ENCODE measurements at places on chromosomes 1 and 21.

DNA sequence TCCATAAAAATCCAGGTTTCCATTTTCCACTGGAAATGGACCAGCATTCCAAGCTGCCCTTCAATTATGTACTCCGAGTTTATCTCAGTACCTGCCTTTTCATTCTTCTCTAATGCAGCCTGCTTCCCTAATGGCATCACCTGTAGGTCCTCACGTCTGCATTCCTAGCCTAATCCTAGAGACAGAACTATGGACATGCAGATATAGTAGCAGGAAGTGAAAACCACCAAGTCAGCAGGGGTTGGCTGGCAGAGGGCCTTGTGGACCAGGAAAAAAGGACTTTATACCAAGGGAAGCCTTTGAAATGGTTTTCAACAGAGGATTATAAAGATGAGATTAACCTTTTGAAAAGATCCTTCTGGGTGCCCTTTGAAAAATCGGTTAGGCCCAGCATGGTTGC, 135.7 kb upstream of the L1TD1 start:
- H3K4me3 ChIP-seq, result no peak overlapping the region
- H3K4me1 ChIP-seq, result no peaks in the 10 kb centered on the region
- H3K36me3 ChIP-seq, result no peaks in the 10 kb centered on the region
- no peak for DNase-seq
- H3K27ac ChIP-seq, result no peak overlapping the region

DNA sequence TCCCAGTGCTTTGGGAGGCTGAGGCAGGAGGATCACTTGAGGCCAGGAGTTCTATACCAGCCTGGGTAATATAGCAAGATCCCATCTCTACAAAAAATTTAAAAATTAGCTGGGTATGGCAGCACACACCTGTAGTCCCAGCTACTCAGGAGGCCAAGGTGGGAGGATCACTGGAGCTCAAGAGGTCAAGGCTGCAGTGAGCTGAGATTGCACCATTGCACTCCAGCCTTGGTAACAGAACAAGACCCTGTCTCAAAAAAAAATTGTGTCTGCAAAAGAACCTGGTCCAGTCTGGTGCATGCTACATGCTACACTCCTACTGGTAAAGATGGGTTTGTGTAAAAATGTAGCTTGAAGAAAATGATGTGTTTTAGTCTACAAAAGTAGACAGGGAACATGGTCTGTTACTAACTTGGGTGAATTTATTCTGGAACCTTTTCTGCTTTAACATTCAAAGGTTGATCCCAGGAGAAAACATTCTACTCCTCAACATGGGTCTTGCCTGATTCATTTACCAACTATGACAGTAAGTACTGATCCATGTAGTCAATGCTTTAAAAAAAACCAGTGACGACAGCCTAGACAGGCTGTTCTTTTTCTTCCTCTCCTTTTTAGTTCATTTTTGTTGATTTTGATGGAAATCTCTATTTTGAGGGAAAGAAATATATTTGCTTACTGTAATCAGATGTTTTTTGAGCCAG, 32.7 kb upstream of the ENAH start:
- no peak for DNase-seq
- no peak overlapping the region for H3K27ac ChIP-seq
- no peak overlapping the region for H3K4me3 ChIP-seq
- no peaks in the 10 kb centered on the region for H3K36me3 ChIP-seq

DNA sequence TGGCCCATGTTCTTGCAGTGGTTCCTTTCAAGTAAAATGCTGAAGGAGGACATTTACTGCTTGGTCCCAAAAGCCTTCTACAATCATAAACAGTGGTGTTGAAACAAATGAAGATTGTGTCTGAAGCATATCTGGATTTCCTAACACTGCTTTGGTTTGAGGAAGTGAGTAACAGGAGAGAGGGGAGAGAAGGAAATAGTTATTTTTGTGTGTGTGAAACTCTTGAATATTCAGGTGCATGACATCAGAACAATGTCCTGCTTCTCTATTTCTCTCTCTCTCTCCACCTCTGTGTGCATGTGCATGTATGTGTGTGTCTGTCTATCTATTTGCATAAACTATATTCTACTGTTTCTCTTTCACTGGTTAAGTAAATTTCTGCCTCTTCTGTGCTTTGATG, 61.4 kb upstream of the TNFSF18 start:
- no peaks in the 10 kb centered on the region for H3K27me3 ChIP-seq
- DNase-seq, result no peak
- no peak overlapping the region for H3K27ac ChIP-seq
- no peak overlapping the region for H3K4me3 ChIP-seq
- H3K36me3 ChIP-seq, result peaks cover 6% of the 10 kb centered on the region

- no peak overlapping the region for H3K27ac ChIP-seq
These were observed 869.1 kb downstream of the KCNT2 start for GRCh38 chr1:195738966-195739650.

DNA sequence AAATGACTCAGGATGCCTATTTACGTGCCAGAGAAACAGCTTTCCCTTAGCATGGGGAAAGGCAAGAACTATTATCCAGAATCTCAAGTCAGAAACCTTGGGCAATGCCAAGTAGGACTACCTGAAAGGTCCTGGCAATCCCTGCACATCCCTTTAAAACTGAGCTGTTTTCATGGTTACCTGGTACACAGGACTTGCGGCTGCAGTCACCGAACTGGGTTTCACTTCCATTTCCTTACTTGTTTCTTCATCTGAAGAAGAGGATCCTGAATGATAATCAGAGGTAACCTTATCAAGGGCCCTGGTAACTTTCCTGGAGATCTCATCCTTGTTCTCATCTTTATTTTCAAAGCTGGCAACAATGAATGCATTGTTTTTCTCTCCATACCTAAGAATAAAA, 14.3 kb downstream of the BTG3 start:
- H3K36me3 ChIP-seq, result peaks cover 57% of the 10 kb centered on the region

GRCh38 chr1:110151175-110151669, 928 bp downstream of the SLC6A17 start:
- H3K27ac ChIP-seq, result no peak overlapping the region
- no peaks in the 10 kb centered on the region for H3K36me3 ChIP-seq
- no peaks in the 10 kb centered on the region for H3K4me1 ChIP-seq
- no peak overlapping the region for H3K4me3 ChIP-seq
- no peak for DNase-seq

DNA sequence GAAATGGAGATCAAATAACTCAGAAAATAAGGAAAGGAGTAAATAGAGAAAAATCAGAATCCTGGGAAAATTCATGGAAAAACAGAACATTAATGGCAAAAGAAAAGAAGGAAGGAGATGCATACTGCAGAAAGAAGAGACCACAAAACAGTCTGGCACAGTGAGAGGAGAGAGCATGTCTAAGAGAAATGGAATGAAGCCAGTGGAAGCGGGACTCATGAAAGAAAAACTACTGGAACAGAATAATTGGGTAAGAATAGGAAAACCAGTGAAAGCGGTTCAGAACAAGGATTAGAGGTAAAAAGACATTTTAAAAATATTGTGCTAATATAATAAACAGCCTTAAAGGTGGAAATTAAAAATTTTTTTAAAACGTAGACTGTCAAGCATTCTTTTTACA, 93.6 kb upstream of the GREM2 start:
- H3K27me3 ChIP-seq, result peaks cover 2% of the 10 kb centered on the region
- no peak overlapping the region for H3K27ac ChIP-seq
- no peaks in the 10 kb centered on the region for H3K4me1 ChIP-seq
- H3K36me3 ChIP-seq, result no peaks in the 10 kb centered on the region

DNA sequence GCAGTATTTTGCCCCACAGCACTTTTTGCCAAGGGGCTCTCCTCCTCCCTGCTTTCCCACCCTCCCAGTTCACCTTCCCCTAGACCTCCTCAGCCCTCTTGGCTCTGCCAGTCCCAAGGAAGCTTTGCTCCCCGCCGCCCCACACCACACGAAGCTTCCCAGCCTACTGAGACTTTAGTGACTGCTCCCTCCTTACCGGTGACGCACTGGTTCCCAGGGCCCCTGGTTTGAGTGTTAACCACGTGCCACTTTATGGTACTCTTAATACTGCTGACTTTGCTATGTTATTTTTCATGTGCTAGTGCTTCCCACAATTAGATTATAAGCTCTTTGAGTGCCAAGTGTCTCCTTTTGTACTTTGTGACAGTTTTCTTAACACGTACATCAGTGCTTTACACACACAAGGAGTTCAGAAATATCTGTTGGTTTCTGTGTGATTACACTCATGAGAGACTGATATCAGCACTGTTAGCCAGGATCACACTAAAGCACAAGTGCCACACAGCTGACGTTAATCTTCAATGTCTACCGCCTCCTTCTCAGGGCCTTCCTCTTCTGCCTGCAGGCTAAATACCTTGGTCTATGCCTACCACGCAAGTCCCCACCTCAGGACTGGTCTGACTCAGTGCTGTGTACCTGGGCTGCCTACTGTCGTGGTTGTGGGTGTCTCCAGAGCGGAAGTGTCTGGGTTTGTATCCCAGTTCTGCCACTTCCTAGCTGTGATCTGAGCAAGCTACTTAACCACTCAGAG, 61.0 kb downstream of the DNTTIP2 start:
- H3K27ac ChIP-seq, result peak overlapping the region; percentile 79
- H3K27me3 ChIP-seq, result no peaks in the 10 kb centered on the region
- peak overlapping the region; percentile 9 for H3K4me3 ChIP-seq
- H3K36me3 ChIP-seq, result no peaks in the 10 kb centered on the region
- H3K4me1 ChIP-seq, result peaks cover 27% of the 10 kb centered on the region

GRCh38 chr1:248906753-248907661, 972 bp downstream of the PGBD2 start:
- peak overlapping the region; percentile 99 for H3K27ac ChIP-seq
- H3K27me3 ChIP-seq, result no peaks in the 10 kb centered on the region
- no peak for DNase-seq
- peaks cover 52% of the 10 kb centered on the region for H3K4me1 ChIP-seq

DNA sequence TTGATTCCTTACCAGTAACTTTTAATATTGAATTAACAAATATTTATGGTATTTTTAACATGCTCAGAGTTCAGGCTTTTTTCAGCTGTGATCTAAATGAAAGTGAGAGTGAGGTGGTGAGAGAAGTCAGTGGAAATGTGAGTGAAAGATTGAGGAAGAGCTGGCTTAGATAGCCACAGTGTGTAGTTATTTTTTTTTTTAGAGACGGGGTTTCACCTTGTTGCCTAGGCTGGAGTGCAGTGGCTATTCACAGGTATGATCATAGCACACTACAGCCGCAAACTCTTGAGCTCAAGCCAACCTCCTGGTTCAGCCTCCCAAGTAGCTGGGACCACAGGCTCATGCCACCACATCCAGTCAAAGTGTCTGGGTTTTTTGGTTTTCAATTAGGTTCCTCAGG, 10.9 kb downstream of the RNF11 start:
- no peak for DNase-seq
- peak overlapping the region; percentile 17 for H3K27ac ChIP-seq
- H3K27me3 ChIP-seq, result no peaks in the 10 kb centered on the region
- no peak overlapping the region for H3K4me3 ChIP-seq
- H3K36me3 ChIP-seq, result no peaks in the 10 kb centered on the region
- H3K4me1 ChIP-seq, result peaks cover 58% of the 10 kb centered on the region

DNA sequence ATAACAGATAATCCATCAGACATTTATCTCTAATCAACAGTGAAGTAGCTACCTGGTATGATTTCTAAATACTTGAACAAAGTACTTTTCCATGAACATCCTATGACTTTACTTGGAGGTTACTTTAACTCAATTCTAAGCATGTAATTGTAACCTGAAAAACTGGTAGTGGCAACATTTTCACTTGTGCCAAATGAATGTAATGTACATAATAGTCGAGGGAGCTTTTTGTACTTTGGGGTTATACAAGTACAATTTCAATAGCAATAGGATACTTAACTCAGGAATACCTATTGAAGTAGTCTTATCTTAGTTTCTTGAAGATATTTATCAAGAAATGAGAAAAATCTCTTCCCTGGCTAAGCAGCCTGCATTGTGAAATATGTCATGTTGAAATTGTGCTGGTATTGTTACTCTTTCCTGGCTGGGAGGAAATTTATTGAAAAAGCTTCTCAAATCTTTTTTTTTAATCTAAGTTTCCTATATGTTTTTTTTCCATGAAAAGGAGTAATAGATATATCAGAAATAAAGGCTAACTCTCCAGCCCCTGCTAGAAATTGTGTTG, 33.7 kb upstream of the CACYBP start:
- H3K27me3 ChIP-seq, result peaks cover 26% of the 10 kb centered on the region
- H3K36me3 ChIP-seq, result no peaks in the 10 kb centered on the region
- H3K4me3 ChIP-seq, result peak overlapping the region; percentile 78
- peaks cover 75% of the 10 kb centered on the region for H3K4me1 ChIP-seq
- DNase-seq, result no peak

DNA sequence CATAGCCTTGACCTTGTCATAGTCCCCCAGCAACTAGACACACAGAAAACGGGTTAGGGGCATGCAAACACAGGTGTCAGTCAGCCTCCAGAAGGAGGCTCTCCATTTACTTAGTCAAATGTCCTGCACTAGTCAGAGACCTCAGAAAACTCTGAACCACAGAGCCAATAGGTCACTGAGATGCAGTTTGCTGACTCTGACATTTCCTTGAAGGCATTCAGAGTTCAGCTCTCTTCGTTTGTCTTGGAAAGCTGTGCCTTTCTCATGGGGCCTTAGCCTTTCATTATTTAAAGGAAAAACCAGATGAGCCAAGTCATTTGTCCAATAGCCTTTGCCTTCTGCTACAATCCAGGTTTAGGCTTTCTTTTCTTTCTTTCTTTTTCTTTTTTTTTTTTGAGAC, 3.5 kb downstream of the OLFML2B start:
- no peaks in the 10 kb centered on the region for H3K36me3 ChIP-seq
- no peak overlapping the region for H3K27ac ChIP-seq
- no peak overlapping the region for H3K4me3 ChIP-seq
- peaks cover 10% of the 10 kb centered on the region for H3K27me3 ChIP-seq

Measured in immature natural killer cell (primary cell).